Astrocyte (in vitro differentiated cells and primary cell): ENCODE measurements at places on chromosomes 16 and 17. TPM values are rescaled to one million over a fixed set of nuclear protein-coding genes. Genes with fewer than 3 reads are reported as not detected.

GNGT2 gene
- 1.1 TPM in 1 of 2 replicates, not detected in the other for total RNA-seq

TIGD7 gene
- 4.4 and 4.5 TPM in 2 replicates for total RNA-seq

LRRC3C gene
- not detected in 2 replicates for total RNA-seq

- no peak for DNase-seq
Measured at GRCh38 chr17:45703348-45703747, 80.8 kb upstream of the CRHR1 start.

GRCh38 chr17:45326626-45327025 lies 9.8 kb upstream of the MAP3K14 start:
- DNase-seq = no peak

DNA sequence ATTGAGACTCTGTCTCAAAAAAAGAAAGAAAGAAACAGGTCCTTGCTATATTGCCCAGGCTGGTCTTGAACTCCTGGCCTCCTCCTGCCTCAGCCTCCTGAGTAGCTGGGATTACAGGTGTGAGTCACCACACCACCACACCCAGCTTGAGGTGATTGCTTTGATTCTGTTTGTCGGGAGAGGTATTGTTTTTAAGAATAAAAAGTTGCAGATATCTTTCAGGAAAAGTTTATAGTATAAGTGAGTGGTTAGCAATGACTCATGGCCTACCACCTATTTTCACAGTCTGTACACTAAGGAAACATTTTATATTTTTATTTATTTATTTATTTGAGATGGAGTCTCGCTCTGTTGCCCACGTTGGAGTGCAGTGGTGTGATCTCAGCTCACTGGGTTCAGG lies 45.0 kb downstream of the RHOT1 start:
- DNase-seq = no peak
